ENCODE measurements at places on chromosomes 7 and 10.

GRCh38 chr10:105138358-105138757 lies 497.3 kb downstream of the SORCS3 start:
- no peak for DNase-seq

GRCh38 chr7:137172105-137172590 lies 171.4 kb downstream of the PTN start:
- DNase-seq, result no peak

- no peak for DNase-seq
Observed at GRCh38 chr10:30270247-30270646, 78.8 kb downstream of the MTPAP start.

GRCh38 chr10:29657719-29658274 lies 23.0 kb upstream of the SVIL start:
- DNase-seq, result no peak

- DNase-seq, result no peak
Observed at GRCh38 chr7:108463613-108464012, 7.4 kb upstream of the NRCAM start.

DNA sequence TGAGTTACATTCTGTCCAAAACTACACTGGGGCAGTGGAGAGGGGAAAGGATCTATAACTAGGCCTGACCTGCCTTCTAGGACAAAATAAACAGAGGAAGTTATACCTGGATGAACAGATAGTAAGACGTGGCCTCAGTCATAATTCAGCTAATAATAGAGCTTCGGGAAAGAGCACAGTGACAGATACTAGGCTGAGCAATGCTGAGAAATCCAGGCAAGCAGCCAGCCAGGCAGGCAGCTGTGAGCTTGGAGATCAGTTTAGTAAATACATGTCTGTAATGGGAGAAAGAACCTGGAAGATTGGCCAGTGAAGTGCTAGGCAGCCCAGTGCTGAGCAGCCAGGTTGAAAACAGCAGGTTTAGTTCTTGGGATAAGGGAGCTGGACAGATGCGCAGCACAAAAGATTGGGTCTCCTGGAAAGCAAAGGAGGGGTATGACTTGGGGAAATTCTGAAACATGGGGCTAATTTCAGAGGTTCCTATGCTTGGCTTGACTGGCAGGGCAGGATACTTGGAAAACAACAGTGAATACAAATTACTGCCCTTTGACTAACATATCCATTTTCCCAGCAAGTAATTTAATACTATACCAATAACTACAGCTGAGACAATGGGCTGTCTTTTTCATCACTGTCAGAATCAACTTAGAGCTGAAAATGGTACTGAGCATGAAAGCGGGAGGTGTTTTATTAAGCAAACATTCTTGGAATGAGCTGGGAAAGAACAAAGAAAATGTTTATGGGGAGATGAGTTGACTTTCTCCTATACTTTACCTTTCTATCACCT lies 140.8 kb downstream of the DGKB start:
- no peak for DNase-seq

DNA sequence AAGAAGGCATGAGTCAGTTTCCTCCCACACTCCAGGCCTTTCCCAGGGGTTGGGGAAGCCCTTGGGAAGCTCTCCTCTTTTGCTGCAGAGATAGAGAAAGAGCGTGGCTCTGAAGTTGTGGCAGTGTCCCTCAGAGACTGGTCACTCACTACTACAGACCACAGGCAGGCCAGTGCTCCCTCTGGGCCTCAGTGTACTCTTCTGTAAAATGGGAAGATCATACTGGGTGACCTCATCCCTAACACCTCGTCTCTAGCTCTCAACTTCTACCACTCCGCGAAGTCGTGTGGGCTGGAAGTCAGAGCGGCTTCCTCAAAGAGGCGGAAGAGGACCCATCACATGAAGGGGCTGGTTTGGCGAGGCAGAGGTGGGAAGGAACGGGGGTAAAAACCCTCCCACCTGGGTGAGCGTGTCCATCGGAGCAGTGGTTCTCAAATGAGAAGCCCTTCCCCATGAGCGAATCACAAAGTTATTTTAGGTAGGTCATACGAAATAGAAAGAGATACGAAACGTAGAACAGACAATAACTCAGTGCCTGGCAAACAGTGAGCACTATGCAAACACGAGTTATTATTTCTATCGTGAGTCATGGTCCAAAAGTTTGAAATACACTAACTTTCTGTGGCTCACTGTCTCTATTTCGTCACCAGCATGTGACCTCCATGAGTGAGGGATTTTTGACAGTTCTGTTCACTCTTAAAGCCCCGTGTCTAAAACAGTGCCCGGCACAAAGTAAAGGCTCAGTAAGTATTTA lies 32.7 kb downstream of the PRKAG2 start:
- DNase-seq, result no peak

DNA sequence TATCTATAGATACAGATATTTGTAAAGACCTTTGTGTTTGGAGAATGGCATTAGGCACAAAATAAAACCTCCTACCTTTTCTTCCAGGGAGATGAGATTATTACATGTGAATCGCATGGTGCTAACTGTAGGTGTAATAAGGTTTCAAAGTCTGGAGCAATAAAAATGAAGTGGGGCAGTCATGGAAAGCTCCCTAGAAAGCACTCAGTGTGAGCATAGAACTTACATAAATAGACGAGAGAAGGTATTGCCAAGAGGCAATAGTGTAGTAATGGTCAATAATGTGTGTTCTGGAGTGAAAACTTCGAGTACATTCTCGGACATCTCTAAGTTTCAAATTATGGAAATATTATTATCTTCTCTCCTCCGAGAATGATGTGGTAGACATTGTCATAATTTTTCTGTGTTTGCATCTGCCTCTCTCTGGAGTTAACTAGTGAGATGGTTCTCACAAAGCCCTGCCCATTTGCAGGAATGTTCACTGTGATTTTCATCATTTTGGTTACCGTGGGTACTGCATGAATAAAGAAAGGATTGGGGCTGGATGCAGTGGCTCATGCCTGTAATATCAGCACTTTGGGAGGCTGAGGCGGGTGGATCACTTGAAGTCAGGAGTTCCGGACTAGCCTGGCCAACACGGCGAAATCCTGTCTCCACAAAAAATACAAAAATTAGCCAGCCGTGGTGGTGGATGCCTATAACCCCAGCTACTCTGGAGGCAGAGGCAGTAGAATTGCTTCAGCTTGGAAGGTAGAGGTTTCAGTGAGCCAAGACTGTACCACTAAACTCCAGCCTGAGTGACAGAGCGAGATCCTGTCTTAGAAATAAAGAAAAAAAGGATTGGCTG lies 10.6 kb downstream of the VIM start:
- DNase-seq, result no peak

- no peak for DNase-seq
Observed at GRCh38 chr7:8441106-8441965, 7.9 kb downstream of the NXPH1 start.

- no peak for DNase-seq
Observed at GRCh38 chr10:60652628-60653027, 125.7 kb upstream of the CDK1 start.

GRCh38 chr10:102776779-102777456 lies 33.2 kb downstream of the WBP1L start:
- DNase-seq, result peak; percentile 83

- DNase-seq, result no peak
Observed at GRCh38 chr7:42143711-42144600, 93.1 kb downstream of the GLI3 start.

GRCh38 chr10:96092999-96093767 lies 36.9 kb upstream of the ZNF518A start:
- no peak for DNase-seq

- no peak for DNase-seq
Observed at GRCh38 chr7:128940494-128941322, 3.0 kb downstream of the IRF5 start.

DNA sequence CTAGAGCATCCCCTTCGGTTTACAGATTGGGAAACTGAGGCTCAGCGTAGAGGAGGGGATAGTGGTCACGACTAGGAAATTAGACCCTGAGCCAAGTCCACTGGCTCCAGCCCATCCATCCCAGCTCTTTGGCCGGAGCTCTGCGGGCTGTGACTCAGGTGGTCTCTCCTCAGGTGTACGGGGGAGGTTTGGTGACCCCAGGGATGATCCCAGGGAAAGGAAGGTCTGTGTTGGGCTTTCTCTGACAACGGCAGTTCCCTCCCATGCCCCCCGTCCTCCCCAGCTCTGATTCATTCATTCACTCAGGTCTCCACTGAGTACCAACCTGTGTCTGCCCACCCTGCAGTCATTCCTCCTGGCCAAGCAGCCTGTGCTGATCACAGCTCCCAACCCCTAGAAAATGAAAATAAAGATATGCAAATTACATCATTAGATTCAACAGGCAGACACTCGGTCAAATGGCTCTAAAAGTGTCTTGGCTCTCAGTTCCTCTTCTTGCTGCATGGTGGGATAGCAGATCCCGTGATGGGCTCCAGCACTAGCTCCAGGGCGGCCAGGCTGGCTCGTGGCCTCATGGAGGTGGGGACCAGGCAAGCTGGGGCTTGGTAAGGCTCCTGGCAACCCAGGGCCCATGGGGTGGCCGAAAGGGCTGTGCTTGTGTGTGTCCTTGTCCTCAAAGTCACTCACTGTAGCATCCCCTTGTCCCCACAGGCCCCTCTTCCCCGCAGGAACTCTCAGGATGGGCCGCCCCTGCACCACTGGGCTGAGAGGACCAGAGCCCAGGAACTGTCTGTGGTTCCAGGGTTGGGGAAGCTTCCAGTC lies 37.8 kb downstream of the CLRN3 start:
- no peak for DNase-seq

- no peak for DNase-seq
Observed at GRCh38 chr7:149199234-149199995, 4.1 kb downstream of the ZNF282 start.

All from ecto neural progenitor cell (in vitro differentiated cells).